Cortex of kidney (tissue), 1 donor: ENCODE measurements at places on chromosomes 13 and 19.

GRCh38 chr13:65378943-65379519, 1851.1 kb downstream of the PCDH9 start:
- DNase-seq = no peak

DNA sequence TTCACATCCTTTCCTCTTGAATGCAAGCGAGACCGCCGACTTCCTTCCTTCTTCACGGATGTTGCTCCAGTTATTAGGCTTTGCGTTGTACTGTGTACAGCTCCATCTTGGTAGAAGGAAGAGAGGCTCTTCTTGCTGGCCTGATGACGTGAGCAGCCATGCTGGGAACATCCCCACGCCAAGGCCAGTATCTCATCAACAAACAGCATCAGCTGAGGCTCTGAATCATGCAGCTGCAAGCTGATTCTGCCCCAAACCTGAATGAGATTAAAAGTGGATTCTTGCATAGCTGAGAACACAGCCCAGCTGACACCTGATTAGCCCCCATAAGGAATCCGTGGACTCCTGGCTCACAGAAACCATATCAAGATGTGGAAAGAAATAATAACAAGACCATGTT, 809.6 kb downstream of the EFNB2 start:
- no peak for DNase-seq

- DNase-seq = no peak
These were observed 1131.7 kb downstream of the SLITRK5 start for GRCh38 chr13:88802886-88803285.

GRCh38 chr13:21181671-21182070, 5.2 kb downstream of the MRPL57 start:
- DNase-seq = no peak

- no peak for DNase-seq
These were observed 6.6 kb upstream of the LGALS4 start for GRCh38 chr19:38819231-38819920.

- DNase-seq = no peak
These were observed 2.7 kb upstream of the HNRNPL start for GRCh38 chr19:38852231-38853044.

GRCh38 chr13:54241719-54242118, 1213.1 kb downstream of the OLFM4 start:
- no peak for DNase-seq

- DNase-seq = no peak
These were observed 1617.6 kb upstream of the SLC10A2 start for GRCh38 chr13:104683789-104684188.

GRCh38 chr13:42272115-42272803, at the start of gene AKAP11:
Gene AKAP11 (plus strand): TSS chr13:42272152. CDS start chr13:42286349, 14,197 bp downstream.
- no peak for DNase-seq

DNA sequence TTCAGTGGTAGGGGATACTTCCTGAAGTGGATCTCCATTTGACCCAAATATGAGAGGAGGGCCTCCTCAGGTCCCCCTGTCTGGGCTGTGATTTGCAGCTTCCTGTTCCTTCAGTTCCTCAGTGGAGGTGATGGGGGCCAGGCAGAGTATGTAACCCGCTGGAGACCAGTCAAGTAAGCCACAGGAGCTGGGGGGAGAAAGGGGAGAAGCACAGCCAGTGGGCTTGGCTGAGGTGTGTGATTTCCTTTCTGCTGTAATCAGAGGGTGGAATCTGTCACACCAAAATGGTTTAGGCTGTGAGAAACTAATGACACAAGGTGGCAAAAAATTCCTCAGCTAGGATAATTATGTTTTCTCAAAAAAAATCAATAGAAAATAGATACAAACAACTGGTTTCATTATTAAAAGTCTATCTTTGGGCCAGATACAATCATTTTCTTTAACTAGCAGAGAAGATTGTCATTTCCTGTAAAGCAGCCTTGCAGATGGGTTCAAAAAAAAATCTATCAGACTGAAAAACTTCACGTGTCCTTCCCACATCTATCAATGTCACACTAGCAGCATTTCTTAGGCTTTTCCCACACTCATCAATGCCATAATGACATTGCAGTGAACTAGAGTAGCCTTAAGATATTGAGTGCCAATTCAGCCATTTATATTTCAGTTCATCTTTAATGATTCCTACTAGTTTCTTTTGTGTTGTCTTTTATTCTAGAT, 1660.3 kb downstream of the EFNB2 start:
- DNase-seq = no peak

DNA sequence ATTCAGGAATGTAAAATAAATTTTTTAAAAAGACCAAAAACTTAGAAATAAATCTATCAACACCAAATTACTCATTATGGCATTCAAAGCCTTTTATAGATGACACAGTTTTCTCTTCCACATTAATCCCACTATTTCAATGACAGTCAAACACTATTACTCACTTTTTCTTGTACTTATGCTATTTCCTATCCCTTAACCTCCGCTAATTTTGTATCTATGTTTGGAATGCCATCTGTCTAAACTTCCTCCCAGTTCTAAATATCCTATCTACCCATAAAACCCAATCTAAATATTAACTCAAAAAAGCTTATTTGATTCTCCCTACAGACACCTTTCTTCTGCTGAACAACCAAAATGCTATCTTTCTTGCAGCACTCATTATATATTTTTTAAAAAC, 203.5 kb downstream of the ENOX1 start:
- DNase-seq = no peak

DNA sequence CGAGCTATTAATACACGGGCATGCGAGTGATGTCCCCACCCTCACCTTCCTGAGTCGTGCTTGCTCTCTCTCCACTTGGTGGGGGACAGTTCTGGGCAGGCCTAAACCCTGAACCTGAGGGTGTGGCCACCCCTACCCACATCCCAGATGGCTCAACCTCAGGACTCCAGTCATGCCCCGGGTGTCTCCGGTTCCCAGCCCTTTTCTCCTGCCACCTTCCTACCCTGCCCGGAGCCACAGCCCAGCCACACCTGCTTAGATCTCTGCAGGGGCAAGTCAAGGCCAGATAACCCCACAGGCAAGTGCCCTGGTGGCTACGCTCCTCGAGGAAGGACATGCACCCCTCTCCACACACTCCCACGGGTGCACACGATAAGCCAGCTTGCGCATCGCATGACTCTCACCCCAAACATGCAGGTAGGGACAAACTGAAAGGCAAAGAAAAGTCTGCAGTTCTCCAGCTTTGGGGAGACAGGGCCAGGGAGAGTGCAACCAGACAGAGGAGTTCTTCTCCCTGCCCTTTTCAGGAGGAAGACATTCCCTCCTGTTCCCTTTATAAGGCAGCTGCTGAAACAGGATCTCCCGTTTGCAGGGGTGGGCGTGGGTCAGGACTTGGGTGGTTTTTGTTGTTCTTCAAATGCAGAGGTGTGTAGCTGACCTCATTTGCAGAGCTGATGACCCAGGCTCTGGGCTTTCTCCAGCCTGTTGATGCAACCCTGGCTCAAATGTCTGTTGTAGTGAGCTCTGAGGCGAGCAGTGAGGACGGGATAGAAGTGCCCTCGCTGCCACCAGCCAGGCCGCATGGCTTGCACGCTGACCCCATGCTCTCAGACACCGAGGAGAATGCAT, 88.6 kb downstream of the DPF1 start:
- no peak for DNase-seq

- DNase-seq = no peak
These were observed 50.7 kb downstream of the ACSBG2 start for GRCh38 chr19:6185835-6186834.

- DNase-seq = no peak
These were observed 89.9 kb downstream of the COL4A2 start for GRCh38 chr13:110396913-110397381.

- no peak for DNase-seq
These were observed 88.1 kb downstream of the STOML3 start for GRCh38 chr13:38902551-38902950.

DNA sequence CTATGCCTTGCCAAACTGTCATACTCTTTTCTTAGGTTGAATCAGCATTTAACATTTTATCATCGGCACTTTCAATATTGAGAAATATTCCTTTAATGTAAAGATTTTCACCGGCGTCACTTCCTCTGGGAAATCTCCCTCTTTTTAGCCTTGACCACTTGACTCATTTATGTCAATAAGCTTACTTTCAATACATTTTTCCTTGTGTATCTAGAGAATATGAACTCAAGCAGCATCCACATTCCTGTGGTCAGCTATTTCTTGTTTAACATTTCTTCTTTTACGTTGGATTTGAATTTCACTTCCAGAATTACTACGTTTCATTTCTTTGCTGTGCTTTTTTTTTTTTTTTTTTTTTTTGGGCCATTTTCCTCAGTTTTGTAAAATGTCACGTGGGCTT, 271.2 kb upstream of the HTR2A start:
- DNase-seq = no peak

GRCh38 chr19:41299046-41299754, 10.8 kb upstream of the CCDC97 start:
- no peak for DNase-seq

- no peak for DNase-seq
These were observed 154.3 kb downstream of the FGF9 start for GRCh38 chr13:21825186-21825585.

DNA sequence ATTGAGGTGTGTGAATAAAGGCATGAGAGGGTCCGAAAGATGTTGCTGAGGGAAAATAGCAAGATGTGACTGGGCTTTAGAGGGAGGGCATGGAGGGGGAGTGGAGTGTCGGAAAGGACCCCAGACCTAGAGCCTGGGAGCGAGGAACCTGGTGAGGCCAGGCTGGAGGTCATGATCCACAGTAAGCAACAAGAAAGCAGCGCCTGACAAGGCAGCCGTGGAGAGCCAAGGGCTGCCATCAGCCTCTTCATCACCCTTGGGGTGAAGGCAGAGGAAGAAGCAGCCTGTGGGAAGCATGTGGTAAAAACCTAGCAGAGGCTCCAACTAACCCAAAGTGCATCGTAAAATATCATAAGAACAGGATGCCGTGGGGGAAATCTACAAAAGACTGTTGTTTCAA, 162.8 kb upstream of the SOX1 start:
- no peak for DNase-seq

DNA sequence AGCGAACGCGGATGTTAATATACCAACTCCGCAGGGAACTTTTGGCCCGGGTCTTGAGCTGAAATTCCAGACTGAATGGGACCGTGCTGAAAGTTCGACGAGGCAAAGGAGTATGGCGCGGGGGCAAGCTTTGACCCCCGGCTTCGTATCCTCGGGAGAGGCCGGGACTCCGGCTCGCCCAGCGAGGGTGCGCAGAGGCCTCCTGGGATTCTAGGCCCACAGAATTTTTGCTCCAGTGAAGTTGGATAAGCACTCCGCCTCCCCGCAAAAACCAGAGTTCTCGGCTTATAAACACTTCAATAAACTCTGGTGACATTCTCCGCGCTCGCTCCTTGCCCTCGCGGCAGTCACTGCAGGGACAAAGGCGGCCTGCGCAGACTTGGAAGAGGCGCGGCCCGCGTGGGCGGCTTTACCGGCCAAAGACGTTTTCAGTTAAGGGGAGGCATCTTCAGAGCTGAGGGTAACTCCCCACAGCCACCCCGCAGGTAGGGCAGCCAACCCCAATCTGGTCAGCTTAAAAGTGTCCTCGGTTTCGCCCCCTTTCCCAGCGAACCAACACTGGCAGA, 112.6 kb downstream of the KCNRG start:
- DNase-seq = no peak

GRCh38 chr19:41746593-41747227, 8.6 kb upstream of the CEACAM6 start:
- DNase-seq = no peak

DNA sequence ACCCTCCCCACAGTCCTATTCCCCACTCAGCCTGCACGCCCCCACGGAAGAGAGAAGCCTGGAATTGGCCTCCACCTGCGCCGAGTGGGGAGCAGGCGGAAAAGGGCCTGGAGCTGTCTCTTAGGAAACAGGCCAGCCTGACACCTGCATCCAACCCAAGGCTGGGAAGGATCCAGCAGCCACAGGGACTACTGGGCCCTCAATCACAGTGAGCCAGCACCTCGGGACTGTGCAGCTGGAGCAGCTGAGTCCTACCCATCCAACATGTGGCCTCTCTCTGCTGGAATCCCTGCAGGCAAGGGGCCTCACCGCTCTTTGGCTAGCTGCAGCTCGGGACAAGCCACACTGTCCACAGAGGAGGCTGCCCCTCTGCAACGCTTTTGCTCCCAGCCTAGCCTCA, 8.3 kb upstream of the EPHX3 start:
- DNase-seq = no peak

DNA sequence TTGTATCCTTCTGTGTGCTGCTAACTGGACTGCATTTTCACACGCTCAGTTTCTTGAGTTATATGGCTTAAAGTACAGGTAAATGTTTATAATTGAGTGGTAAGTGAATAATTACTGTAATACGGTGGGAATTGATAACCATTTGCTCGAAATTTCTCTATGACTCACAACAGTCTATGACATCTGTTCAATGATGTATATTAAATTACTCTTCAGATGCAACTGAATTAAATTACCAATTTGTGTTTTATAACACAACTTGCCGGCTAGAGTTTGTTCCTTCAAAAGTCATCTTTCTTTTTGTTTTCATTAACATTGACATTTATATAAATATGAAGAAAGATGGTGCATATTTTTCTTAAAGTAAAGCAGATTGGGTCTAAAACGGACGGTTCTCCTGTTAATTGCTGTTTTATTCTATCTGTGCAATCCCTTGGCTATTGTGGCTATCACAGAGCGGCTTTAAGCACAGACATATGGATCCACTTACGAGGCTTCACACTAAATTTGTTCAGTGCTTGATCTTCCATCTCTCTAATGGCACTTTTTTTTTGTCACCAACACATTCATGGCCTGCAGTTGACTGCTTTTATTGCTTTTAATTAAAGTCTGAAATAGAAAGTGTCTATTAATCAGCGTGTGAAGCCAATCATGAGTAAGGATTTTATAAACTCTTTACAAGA, 1291.6 kb upstream of the SLC10A2 start:
- no peak for DNase-seq

- no peak for DNase-seq
These were observed 1.3 kb downstream of the HNRNPL start for GRCh38 chr19:38848299-38849146.
